Osteocyte (in vitro differentiated cells): ENCODE measurements at places on chromosomes 3 and 15.

DNA sequence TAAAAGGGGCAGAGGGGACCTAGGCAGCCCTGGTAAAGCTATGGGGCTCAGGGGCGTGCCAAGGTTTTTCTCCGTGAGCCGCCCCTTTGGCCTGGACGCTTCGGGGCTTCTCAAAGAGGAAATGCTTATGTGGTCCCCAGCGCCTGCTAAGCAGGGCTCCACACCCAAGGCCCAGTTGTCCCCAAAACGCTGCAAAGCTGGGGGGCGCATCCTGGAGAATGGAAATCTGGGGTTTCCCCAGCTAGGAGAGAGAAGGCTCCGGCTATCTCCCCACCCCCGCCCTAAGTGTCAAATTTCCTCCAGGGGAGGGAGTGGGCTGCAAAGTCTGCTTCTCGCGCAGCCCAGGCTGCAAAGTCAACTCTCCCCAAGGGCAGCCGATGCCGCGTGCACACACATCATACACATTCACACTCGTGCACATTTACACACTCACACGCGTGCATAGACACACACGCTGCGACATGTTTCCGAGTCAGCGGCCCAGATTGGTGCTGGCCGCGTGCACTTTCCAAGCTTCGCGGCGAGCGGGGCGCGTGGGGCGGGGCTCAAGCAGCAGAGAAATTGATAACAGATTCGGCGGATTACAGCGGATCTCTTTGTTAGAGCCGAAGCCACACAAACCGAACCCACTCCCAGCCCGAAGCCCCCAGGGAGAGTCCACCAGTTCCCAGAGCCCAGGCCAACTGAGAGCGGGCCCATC lies 4.5 kb downstream of the WNT5A start:
- no peak for DNase-seq

GRCh38 chr3:187966096-187966495 lies 187.9 kb upstream of the LPP start:
- no peak for DNase-seq

DNA sequence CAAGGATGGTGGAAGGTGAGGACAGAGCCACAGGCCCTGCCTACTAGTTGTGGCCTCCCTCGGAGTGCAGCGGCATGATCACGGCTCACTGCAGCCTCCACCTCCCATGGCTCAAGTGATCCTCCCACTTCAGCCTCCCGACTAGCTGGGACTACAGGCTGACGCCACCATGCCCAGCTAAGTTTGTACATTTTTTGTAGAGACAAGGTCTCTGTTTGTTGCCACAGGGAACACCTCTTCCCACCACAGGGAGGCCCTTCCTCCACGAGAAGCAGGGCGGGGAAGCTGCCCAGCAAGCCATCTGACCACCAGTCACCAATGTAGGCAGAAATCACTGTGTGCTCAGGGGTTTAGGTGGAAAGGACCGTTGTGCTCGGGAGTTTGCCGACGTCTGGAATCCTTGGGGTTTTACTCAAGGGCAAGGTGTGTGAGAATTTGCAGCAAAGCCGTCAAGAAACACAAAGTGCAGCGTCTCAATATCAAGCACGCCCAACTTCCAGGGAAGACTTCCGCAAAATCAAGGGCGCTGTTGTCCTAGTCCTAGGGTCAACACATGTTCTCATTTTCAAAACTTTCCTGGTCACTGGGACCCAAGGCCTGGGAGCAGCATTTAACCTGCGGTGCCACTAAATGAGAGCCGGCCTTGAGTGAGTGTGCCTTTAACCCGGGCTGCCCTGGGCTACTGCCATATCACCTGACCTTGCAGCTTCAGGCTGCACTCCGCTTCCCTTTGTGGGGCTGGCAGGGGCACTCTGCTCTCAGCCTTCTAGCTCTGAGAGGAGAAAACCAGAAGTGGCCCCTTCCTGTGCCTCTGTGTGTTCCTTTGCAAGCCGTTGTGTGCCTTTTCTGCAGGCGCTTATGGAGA lies 65.7 kb downstream of the SLC12A8 start:
- DNase-seq, result no peak

DNA sequence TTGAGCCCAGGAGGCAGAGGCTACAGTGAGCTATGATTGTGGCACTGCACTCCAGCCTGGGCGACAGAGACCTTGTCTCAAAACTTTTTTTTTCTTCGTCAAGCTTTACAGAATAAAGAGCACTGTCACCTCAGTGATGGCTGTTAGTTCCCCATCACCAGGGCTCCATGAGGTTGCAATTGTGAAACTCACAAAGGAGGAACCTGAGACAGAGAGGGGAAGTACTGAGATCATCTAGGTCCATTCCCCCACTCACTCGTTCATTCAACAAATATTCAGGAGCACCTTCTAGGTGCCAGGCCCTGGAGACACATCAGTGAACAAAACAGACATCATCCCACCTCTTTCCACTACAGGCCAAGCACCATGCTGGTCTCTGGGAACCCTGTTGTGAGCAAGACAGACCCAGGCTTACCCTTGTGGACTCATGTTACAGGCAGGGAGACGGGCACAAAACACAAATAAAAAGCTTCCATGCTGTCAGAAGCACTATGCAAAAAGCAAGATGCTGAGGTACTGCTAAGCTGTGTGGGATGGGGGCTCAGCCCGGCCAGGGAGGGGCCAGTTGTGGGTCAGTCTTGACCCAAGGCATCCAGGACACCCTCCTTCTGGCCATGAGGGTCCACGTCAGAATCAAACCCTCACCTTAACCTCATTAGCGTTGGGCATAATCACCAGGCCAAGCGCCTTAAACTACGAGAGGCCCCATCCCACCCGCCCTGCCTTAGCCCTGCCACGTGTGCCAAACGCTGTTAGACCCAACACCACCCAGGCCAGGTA lies 2.1 kb upstream of the RHO start:
- DNase-seq, result no peak
